ENCODE measurements at places on chromosomes 1 and 21.

GRCh38 chr21:42346441-42346840 is 4.4 kb downstream of the TFF2 start:
- no peak for DNase-seq

DNA sequence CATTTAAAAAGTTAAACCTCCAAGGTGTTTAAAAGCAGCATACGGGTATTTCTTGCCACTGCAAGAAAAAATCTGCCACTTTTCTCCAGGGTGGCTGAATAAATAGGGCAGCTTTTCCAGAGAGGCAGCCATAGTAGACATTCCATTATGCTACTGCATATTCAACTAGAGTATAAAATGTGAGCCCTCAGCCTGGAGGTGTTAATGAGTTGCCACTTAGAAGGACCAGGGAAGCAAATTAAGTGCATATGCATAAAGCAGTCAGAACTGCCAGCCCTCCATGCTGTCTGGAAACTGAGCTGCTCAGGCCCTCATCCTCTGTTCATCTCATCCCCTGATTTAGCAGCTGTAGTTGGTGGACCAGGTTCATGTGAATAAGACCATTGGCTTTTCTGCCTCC is 99.4 kb downstream of the DIRAS3 start:
- no peak for DNase-seq

DNA sequence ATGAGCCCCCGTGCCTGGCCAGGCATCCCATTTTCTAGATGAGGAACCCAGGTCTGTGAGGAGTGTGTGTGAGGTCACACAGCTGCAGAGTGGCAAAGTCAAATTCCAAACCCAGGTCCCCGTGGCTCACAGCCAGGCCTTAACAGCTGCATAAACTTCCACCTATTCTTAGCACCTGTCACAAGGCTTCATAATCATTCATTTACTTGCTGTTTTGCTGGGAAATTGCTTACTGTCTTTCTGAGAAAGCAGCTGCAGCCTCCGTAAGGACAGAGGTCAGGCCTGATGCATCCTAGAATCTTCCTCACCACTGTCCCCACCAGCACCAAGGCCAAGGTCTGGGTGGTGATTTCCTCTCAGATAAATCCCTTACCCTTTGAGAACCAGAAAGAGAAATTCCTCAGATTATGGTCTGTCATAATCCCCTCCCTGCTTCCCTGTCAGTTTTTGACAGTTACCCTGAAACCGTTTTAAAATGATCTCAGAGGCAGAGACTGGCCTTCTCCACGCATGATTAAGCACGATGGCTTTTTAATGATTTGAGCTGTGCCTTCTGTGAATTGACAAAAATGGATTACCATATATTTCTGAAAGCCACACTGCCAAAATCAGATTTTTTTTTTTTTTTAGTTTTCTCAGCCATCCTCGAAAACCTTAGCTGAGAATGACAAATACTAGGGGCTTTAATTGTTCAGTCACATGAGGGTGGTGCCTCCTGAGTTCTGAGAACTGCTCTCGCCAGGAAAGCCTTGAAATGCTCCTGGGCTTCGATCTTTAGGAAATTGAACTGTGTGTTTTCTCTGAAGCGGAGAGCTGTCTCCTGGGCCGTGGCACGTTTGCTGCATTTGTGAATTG is 70.0 kb upstream of the SELENON start:
- DNase-seq: no peak

DNA sequence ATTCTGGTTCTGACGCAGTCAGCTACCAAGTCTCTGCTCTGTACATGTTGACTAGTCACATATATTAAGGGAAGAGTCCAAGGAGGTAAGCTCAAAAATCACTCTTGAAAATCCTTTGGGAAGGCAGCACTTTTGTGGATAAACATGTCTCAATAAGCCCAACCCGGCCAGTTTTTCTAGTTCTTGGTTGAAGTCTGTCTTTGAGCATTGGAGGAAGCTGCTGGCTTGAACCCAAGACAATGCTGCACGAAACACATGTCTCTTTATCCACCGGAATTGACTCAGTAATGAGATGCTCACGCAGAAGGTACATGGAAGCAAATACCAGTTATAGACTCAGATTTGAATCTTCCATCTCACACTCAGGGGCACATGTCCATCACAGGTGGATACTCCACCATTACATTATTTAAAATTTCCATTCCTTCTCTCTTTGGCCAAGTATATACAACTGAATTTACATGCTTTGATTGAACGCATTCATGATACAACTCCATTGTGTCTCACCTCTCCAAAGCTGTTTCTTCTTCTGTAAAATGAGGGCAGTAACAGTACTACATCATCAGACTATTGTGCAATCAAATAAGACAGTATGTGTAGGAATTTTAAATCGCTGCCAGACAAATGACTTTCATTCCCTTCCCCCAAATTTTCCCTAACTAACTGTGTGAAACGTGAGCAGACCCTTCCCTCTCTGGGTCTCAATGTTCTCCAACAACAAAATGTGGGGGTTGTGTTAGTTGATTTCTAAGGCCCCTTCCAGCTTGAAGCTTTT is 9.6 kb upstream of the GUCA2A start:
- DNase-seq: peak; percentile 98

GRCh38 chr1:61748566-61748965 is 6.3 kb downstream of the PATJ start:
- DNase-seq: no peak

- no peak for DNase-seq
Measured at GRCh38 chr1:87394982-87395381, 66.3 kb downstream of the LMO4 start.

- DNase-seq: peak; percentile 63
Measured at GRCh38 chr21:45330075-45330781, 42.5 kb upstream of the POFUT2 start.

All from bronchial epithelial cell (primary cell).